NAMALWA (cell line): ENCODE measurements at places on chromosomes 4 and X.

GRCh38 chr4:25146076-25146475, 14.2 kb downstream of the SEPSECS start:
- no peak for DNase-seq

- DNase-seq, result no peak
Measured at GRCh38 chrX:110741213-110741796, 54.3 kb downstream of the CHRDL1 start.

GRCh38 chr4:41065434-41066006, 148.8 kb downstream of the APBB2 start:
- DNase-seq, result no peak

DNA sequence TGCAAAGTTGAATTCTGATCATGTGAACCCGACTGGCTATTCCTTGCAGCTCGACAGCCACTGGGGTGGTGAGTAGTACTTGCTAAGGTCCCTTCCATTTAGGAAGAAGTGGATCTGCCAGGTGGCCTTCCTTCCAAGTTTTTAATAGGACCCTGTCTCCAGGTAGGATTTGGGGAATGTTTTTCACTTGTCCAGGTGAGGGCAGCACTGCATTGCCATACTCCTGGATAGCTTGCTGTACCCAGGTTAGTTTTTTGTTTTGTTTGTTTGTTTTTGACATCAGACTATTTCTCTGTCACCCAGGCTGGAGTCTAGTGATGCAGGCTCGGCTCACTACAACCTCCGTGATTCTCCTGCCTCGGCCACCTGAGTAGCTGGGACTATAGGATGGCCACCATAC, 29.8 kb downstream of the SAGE1 start:
- no peak for DNase-seq

GRCh38 chr4:169618286-169618685, 2.1 kb upstream of the CLCN3 start:
- no peak for DNase-seq

DNA sequence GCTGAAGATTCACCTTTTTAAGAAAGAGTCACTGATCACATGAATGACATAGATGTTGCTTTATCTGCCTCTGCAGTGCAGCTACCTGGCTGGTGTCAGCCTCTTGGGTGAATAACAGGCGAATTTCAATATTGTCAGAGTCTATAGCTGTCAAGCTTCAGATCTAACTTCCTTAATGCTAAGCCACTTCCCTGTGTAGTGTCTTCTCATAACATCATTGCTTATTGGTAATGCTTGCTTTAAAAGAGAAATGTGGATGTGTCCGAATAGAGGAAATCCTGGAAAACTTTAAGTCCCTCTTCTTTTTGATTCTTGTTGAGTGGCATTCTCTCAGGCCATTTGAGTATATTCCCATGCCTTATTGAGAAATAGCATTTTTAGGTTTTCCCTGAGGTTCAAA, 7.3 kb upstream of the IGFBP7 start:
- DNase-seq, result no peak

- DNase-seq, result no peak
Measured at GRCh38 chrX:150234126-150234525, 129.0 kb upstream of the MAMLD1 start.

DNA sequence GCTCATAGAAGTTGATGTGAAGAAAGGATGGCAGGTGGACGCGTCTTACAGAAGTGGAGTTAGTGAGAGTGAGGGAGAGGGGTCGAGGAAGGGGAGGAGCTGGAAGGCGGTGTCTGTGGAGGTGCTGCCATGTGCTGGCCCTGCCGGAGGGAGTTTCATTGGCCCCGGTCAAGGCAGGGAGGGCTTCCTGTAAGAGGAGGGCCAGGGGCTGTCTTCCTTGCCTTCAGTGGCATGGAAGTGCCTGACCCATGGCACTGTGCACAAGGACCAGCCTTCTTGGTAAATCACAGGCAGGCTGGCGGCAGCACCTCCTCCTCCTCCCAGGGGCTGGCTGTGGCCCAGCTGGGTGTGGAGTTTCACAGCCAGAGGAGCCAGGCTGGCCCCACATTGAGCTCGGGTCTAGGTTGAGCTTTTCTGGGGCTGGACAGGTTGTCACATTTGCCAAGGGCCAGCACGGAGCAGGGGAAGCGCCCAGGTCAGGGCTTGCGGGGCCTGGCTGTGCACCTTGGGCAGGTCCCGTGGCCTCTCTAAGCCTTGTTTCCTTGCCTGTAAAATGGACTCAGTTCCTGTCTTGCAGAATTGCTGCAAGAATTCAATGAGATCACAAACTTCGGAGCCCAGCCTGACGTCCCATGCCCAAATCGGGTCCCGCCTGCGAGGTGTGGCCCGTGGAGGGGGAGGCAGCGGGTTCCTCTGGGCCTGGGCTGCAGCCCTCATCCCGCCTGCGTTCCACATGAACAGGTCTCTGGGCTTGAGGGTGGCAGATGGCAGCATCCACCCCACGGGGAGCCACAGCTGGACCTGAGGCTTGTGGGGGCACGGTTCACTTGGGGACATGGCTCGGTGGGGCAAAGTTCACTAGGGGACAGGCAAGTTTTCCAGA, 7.0 kb downstream of the HTRA3 start:
- DNase-seq, result no peak

DNA sequence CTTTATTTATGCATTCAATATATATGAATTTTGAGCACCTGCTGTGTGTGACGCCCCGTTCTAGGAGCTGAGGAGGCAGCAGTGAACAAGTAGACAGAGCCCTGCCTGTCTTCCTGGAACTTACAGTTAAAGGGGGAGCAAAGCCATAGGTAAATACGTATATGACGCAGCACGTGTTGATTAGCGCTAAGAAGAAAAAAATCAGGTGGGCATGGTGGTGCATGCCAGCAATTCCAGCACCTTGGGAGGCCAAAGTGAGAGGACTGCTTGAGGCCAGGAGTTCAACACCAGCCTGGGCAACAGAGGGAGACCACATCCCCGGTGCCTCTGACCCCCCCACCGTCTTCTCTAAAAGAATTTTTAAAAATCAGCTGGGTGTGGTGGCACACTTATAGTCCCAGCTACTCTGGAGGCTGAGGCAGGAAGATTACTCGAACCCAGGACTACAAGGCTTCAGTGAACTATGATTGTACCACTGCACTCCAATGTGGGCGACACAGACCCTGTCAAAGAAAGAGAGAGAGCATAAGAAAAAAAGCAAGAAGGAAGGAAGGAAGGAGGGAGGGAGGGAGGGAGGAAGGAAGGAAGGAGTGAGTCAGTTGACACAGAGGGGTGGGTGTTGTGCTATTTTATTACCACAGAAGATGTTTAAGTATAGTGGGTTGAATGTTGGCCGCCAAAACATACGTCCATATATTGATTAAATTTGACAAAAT, 5.4 kb upstream of the KIAA0232 start:
- DNase-seq, result no peak

GRCh38 chr4:124713185-124713592, 657 bp upstream of the ANKRD50 start:
- peak; percentile 47 for DNase-seq

DNA sequence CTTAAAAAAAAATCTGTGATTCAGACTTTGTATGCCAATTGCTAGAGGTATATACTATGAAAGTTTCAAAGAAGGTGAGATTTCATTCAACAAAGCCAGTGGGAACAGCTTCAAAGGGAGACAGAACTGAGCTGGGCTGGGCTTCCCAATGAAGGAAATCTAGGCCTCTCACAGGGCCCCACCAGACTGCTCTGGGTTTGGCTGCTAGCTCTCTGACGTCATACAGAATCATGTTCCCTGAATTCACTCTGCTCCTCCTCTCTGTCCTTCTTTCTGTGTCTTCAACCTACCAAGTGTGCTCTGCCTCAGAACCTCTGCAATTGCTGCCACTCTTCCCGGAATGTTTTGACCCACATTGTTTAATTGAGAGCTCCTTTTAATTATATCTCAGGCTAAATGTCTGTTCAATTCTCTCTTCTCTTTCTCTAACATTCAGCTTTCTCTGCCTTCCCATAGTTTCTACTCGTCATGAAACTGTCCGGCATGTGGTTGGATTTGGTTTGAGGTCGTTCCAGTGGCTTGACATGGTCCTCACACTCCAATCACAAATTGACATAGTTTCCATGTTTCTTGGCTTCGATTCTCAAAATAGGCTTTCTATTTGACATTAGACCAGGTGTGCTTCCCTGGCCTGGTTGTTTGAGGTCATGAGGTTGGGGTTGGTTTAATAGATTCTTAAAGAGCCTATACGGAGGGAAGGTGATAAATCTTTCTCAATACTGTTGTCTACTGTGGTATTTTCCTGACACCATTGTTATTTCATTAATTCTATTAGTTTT, 282.1 kb upstream of the EMCN start:
- no peak for DNase-seq

DNA sequence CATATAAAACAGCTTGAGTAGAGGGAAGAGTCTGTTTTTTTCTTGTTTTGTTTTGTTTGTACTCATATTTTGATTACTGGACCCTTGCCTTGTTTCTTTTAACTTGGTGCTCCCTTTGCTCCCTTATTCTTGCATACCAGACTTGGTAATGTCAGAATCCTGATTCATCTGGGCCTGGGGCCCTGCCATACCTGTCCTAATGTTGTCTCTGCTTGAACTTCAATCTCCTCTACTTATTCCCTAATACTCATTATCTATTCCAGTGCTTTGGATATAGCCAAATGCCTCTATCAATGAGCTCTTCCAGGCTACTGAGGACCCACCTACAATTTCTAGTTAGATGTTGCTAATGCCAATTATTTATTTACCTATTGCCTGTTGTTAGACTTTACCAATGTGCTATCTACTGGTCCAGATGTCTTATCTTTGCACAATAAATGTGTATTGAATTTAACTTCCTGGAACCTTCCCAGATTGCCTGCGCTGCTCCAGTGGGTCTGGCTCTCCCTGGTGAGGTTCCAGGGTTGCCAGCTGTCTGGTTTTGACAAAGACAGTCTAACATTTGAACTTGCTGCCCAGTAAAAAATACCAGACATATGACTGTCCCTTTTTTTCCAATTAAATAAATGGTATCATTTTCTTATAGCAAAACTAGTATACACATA, 64.4 kb upstream of the ACSL4 start:
- DNase-seq, result no peak

GRCh38 chr4:41939016-41939626, 3.9 kb downstream of the TMEM33 start:
- no peak for DNase-seq

DNA sequence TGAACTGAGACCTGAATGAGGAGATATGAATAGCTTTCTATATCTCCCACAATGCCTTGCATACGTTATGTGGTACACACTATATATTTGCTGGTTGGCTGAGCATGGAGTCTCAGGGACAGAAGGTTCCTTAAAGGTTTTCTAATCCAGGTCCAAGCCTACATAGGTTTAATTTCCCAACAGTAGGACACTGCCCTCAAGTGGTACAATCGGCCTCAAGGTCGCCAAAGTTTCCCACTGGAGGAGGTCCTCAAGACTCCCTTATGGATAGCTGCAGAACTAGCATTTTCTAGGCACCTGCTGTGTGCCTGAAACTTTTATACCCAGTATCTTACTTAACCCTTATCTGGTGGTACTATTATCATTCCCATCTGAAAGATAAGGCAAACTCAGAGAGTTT, 21.0 kb upstream of the EFNB1 start:
- DNase-seq, result no peak

DNA sequence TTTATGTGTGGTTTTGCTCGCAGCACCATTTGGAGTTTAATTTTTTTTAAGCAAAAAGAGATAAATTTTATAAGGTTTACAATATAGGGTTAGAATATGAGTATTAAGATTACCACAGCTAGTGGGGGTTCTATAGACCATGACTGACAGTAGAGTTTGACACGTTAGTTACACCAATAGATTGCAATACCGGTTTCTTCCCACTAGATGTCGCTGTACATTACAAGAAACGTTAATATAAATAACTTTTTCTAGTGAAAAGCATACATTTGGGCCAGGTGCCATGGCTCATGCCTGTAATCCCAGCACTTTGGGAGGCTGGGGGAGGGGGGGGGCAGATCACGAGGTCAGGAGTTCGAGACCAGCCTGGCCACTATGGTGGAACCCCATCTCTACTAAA, 433.6 kb downstream of the MAGEB5 start:
- peak; percentile 58 for DNase-seq

DNA sequence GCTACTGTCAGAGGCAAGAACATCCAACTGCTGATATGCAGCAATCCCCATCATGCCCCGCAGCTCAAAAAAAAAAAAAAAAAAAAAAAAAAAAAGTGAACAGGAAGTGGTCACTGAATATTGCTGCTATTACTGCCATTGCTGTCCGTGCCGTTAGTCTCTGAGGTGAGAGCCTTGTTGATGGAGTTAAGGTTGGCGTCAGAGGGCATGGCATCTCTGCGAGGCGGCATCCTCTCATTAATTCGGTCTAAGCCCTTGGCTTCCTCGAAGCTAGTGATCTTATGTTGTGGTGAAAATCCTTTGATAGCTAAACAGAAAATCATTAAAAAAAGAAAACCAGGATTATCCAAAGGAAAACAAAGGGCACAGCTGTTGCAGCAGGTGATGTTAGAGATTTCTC, 321.6 kb downstream of the PPP3CA start:
- no peak for DNase-seq

GRCh38 chrX:68995386-68995779, 166.6 kb downstream of the EFNB1 start:
- DNase-seq, result no peak

DNA sequence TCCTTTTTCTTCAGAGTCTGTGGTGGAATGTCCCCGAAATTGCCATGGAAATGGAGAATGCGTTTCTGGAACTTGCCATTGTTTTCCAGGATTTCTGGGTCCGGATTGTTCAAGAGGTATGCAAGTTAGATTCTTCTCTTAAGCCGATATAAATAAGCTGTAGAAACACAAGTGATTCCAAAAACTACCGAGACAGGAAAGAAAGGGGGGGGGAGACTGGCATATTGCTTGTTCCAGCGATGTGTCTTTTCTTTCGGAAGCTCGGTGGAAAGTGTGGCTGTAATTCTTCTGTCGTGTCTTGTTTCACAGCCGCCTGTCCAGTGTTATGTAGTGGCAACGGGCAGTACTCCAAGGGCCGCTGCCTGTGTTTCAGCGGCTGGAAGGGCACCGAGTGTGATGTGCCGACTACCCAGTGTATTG, 236.9 kb downstream of the DCTD start:
- no peak for DNase-seq

GRCh38 chr4:37415845-37416369, 171.4 kb downstream of the NWD2 start:
- DNase-seq, result no peak

- DNase-seq, result no peak
Measured at GRCh38 chr4:20493761-20494353, 206.4 kb upstream of the PACRGL start.

- DNase-seq, result no peak
Measured at GRCh38 chrX:135528254-135528653, 7.8 kb downstream of the INTS6L start.

DNA sequence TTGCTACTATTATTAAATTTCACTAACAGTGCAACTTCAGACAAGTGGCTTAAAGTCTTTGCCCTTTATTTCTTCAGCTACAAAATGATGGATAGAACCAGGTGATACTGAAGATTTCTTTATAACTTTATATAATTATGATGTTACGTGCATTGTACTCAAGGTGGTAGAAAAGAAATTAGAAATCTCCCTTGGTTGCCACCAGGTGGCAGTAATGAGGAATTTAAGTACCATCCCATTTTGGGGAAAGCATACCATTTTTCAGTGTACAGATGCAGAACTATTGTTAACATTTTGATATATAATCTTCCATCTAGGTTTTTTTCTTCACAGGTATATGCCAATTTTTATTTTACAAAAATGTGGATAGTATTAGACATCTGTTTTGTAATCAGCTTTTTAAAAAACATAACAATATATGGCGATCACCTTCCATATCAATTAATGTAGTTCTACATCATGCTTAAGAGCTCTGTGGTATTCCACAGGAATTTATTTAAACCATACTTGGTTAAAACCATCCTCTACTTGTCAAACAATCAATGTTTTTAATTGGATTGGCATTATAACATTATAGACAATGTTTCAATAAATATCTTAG, 37.7 kb upstream of the RAB33B start:
- DNase-seq, result peak; percentile 67

GRCh38 chr4:161393602-161394001, 770.2 kb downstream of the FSTL5 start:
- DNase-seq, result no peak
